Suppressor macrophage treated with lipopolysaccharide for 4 hours (primary cell): ENCODE measurements at places on chromosomes 7 and 10.
A peak's percentile ranks its signal among the peaks of the same experiment; 100 is the strongest.

GRCh38 chr7:31488562-31489203 is 25.2 kb upstream of the ITPRID1 start:
- DNase-seq, result peak; percentile 83

- DNase-seq, result no peak
Observed at GRCh38 chr10:122307669-122308416, 36.7 kb downstream of the BTBD16 start.

GRCh38 chr7:157358041-157358752 is 21.4 kb downstream of the DNAJB6 start:
- DNase-seq, result no peak

- peak; percentile 22 for DNase-seq
Observed at GRCh38 chr10:10589540-10590303, 427.9 kb upstream of the CELF2 start.

DNA sequence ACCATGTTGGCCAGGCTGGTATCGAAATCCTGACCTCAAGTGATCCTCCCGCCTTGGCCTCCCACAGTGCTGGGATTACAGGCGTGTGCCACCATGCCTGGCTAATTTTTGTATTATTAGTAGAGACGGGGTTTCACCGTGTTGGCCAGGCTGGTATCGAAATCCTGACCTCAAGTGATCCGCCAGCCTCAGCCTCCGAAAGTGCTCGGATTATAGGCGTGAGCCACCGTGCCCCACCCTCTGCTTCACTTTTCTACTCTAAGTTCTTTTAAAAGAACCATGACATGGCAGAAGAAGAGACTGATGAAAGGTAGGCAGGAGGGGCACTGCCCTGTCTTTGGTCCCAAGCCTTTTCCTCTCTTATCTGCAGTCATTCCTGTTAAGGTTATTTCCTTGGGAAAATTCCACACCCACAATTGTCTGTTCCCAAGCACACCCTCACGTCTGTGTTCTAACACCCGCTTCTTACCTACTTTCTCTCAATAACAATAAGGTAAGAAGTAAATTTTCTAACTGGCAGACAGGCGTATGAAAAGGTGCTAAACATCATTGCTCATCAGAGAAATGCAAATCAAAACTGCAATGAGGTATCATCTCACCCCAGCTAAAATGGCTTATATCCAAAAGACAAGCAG is 291.7 kb downstream of the DPP6 start:
- DNase-seq, result no peak

GRCh38 chr10:62718585-62718984 is 85.9 kb upstream of the ADO start:
- no peak for DNase-seq

DNA sequence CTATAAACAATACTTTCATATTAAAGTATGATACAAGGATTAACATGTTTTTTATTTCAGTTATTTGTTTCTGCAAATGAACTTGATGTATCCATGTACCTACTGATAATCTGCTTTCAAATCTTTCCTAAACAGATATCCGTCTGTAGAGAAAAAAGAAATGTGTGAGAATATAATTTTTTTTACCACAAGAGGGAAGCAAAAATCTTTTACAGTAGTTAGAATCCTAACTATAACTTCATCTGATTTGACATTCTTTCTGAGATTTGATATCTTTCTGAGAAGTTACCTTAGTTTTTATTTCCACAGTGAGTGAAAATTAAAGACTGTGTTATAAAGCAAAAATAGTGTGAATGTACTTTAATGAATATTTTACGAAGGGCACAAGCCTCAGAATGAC is 203.9 kb upstream of the PCLO start:
- DNase-seq, result no peak

DNA sequence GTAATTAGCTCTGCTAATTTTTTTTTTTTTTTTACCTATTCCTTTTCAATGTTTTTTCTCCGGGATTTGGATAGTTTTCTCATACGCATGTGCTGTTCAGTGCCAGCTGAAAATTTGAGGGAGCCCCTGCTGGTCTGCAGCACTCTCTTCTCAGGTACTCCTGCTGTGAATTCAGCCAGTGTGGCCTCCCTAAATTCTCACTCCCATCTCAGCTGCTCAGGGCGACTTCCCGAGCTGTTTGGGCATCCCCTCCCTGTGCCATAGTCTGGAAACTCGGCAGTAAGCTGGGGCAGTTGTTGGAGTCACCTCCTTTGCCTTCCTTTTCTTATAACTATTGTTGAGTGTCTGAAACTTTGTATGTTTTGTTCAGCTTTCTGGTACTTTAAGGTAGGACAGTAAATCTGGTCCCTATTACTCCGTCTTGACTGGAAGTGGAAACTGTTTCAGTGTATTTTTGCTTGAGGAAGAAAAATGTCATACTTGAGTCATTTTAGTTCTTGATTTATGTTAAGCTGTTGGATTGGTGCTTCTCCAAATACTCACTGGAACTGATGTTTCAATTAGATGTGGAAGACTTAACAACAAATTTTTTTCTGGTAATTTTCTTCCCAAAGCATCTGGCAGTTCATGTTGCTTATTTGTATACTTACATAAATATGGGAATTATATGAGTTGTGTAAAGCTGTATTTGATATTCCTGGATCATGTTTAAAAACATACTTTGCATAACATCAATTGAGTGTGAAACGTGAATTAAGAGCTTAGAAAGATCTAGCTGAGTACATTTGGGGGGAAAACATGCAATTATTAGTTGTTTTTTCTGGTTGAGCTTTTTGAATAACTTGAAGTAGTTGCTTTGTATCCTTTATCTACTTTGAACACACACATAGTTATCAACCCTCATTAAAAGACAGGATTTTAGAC is 33.7 kb downstream of the MINPP1 start:
- no peak for DNase-seq

DNA sequence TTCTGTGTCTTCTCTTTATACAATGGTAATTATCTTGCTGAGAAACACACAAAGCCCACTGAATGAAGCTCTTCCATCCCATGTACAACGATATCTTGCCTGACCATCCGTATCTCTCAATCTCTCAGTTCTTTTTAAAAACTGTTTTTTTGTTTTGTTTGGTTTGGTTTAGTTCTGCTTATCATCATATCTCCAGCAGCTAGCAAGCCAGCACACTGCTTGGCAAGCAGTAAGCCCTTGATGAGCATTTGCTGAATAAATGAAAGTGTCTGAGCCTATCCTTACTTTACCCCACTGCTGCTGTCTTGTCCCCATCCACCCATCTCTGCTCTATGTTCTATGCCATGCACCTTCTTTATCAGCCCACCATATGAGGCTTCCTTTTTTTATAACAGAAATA is 34.2 kb downstream of the ITGB1 start:
- DNase-seq, result no peak

- no peak for DNase-seq
Observed at GRCh38 chr10:102948786-102949185, 30.7 kb downstream of the CNNM2 start.

- DNase-seq, result no peak
Observed at GRCh38 chr10:126331101-126331500, 57.2 kb downstream of the ADAM12 start.

- DNase-seq, result no peak
Observed at GRCh38 chr7:112079122-112079521, 127.1 kb downstream of the DOCK4 start.

GRCh38 chr7:139538881-139539635 is 15.6 kb downstream of the CLEC2L start:
- DNase-seq, result no peak

- no peak for DNase-seq
Observed at GRCh38 chr10:125106586-125106985, 53.8 kb downstream of the CTBP2 start.

- DNase-seq, result no peak
Observed at GRCh38 chr7:116455009-116455408, 44.5 kb upstream of the CAV2 start.

DNA sequence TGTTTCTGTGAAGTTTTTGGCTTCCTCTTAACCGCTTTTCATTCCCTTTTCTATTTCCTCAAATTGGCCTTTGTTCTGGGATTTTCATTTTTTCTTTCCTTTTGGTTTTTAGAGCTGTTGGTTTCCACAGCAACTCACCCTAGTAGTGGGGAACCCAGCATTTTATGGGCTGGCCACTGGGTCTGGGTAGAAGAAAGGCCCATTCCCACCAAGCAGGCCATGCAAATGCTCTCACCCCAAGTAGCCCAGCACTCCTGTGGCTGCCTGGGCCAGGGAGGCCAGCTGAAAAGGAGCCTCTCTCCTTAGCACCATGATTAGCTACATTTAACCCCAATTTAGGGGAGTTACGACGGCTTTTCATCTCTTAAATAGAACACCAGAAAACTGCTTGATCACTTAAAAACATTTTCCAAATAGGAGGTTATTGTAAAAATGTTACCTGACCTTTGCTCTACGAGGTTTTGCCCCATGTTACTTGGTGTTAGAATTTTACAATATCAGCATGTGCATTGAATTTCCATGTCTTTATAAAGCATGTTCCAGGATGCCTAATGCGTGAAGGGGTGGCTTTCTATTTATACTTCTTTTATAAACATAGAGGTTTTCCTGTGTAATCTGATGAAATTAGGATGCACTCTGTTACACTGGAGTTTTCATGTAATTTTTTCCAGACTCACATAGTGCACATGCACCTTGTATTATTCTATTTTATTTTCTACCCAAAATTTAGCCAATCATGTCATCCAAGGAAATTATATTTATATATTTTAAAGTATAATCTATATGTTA is 75.4 kb downstream of the FAM171A1 start:
- peak; percentile 26 for DNase-seq

DNA sequence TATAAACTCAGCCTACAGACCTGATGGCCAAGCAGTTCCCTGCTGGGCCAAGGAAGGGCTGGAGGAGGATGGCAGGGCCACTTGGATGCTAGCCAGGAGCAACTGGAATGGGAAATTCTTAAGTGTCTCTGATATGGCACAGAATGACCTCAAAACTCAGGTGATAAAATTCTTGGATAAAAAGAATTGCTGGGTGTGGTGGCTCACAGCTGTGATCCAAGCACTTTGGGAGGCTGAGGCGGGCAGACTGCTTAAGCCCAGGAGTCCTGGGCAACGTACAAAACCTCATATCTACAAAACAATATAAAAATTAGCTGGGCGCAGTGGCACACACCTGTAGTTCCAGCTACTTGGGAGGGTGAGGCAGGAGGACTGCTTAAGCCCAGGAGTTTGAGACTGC is 14.0 kb upstream of the PKD1L1 start:
- DNase-seq, result no peak

- peak; percentile 71 for DNase-seq
Observed at GRCh38 chr7:6558837-6559236, 7.6 kb upstream of the GRID2IP start.

GRCh38 chr7:6365451-6365850 is 82.3 kb downstream of the DAGLB start:
- no peak for DNase-seq

DNA sequence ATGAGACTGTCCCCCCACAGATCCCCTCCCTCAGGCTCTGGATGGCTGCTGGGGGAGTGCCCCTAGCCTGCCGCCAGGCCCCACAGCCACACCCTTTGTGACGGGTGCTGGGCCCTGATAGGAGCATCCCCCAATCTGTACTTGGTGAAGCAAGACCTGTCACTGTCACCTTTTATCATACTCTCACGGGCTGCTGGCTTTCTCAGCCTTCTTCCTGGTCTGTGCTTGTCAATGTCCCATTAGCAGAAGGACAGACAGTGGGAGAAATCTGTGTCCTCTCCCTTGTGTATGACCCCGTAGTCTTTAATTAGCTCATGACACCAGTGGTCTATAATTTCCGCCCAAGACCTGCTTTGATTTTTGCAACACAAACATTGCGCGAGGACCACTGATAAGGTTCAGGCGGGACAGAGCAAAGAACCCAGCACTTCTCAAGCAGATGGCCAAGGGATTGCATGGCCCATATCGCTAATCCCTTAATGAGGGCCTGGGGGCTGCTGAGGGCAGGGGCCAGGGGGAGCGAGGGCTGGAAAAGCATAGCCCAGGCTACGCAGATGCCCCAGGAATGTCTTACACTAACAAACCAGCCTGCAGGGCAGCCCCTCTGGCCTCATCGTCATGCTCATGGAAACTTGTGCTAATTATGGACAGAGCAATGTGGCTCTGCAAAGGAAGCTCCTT is 127.8 kb downstream of the PTPN20 start:
- DNase-seq, result no peak

GRCh38 chr7:94049615-94050014 is 45.5 kb upstream of the BET1 start:
- DNase-seq, result no peak

DNA sequence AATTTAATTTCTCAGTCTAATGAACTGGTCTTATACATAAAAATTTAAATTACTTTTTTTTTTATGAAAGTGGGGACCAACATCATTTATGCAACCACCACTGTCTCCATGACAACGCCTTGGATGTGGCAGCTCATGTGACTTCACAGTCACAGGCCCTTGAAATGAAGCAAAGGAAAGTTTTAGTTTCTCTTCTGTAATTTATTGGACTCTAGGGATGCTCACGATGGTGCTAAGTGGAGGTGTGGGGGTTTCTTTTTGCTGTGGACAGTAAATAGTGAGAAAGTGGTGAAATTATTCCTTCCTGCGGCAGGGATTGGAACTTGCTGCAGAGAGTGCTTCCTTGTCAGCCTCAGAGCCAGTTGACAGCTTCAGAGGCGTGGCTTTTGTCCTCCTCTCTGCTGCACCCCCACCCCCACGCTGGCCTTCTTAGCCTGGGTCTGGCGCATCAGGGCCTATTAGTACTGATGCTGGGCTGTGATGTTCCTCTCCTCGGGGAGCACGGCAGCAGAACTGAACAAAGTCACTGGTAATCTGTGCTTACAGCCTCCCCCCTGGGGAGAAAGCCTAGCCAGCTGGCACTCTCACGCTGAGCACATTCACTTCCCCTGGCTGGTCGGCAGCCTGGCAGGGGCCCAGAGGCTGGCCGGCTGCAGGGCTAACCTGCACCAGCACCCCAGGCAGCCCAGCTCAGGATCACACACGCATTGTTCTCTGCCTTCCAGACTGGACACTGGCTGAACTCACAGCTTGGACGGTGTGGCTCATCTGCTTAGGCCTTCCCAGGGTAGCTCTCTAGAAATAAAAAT is 517.5 kb upstream of the GALNT17 start:
- DNase-seq, result peak; percentile 10

- DNase-seq, result no peak
Observed at GRCh38 chr7:50309721-50310120, 5.2 kb downstream of the IKZF1 start.

DNA sequence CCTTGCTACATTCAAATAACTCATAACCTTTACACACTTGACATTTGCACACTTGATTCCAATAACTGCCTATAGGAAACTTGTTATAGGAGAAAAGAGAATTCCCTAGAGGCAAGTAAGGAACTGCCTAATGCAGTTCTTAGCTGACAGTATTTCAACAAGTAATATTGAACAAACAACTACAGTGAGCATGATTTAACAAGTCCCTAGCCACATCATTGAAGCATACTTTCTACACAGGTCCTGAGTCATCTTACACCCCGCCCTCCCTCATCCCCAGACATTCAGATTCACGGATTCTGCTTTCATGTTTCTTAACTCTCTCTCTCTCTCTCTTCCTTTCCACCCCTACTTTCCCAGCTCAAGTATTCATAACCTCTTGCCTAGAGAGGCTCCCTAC is 153.5 kb downstream of the LSM5 start:
- DNase-seq, result no peak

- no peak for DNase-seq
Observed at GRCh38 chr7:27207348-27207985, 7.6 kb upstream of the HOXA13 start.

DNA sequence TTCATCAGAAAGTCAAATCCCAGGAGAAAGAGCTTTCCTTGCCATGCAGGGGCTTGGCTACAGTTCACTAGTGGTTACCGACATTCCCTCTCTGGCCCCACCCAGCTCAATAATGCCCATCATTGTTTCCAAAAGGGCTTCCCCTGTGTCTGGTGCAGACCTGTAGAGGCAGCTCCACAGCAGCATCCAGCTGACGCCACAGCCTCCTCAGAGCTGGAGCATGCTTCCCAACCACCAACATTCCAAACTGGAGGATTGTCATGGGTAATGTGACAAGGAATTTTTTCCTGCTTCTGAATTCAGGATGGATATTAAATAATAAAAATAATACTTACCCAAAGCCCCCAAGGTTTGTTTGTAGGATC is 77.4 kb downstream of the ZNF365 start:
- no peak for DNase-seq
